ENCODE measurements at places on chromosomes 13 and 19.

DNA sequence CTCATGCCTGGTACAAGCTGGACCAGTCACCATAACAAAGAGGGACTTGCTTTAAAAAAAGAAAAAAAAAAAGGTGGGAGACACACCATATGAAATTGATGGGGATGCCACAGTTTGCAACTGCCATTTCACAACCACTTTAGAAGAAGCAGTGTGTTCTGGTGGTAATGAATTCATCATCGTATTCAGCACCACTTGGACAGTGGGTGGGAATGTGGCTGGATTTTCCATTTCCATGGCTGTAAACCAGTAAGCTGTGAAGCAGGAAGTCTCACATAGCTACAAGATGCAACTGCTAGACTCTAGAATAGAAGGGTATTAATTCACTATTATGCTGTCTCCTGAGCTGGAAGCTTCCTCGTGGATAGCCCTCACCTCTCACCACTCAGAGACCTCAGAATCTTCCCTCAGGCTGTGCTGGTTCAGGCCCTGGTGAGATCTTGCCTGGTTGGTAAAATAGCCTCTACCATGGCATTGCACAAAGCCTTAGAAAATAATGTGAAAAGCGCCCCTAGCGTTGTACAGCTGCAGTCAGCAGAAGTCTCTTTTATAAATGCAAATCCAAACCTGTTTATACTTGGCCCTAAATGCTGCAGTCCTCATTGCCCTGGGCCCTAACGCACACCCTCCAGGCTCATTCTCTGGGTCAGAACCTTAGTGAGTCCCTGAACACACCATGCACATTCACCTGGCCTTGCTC is 150.7 kb downstream of the KCTD15 start:
- DNase-seq = no peak

DNA sequence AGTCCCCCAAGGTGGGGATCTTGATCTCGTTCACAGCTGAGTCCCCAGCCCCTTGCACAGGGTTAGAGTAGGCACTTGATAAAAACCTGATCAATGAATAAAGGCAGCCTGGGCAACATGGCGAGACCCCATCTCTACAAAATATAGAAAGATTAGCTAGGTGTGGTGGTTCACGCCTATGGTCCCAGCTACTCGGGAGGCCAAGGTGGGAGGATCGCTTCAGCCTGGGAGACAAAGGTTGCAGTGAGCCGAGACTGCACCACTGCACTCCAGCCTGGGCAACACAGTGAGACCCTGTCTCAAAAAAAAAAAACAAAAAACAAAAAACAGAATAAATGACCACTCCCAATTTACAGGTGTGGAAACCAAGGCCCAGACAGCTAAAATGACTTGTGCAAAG is 4.8 kb downstream of the YIF1B start:
- DNase-seq = no peak

GRCh38 chr19:15583346-15583745 is 31.7 kb upstream of the CYP4F8 start:
- no peak for DNase-seq

GRCh38 chr13:107516517-107516916 is 698.8 kb downstream of the LIG4 start:
- DNase-seq = no peak

DNA sequence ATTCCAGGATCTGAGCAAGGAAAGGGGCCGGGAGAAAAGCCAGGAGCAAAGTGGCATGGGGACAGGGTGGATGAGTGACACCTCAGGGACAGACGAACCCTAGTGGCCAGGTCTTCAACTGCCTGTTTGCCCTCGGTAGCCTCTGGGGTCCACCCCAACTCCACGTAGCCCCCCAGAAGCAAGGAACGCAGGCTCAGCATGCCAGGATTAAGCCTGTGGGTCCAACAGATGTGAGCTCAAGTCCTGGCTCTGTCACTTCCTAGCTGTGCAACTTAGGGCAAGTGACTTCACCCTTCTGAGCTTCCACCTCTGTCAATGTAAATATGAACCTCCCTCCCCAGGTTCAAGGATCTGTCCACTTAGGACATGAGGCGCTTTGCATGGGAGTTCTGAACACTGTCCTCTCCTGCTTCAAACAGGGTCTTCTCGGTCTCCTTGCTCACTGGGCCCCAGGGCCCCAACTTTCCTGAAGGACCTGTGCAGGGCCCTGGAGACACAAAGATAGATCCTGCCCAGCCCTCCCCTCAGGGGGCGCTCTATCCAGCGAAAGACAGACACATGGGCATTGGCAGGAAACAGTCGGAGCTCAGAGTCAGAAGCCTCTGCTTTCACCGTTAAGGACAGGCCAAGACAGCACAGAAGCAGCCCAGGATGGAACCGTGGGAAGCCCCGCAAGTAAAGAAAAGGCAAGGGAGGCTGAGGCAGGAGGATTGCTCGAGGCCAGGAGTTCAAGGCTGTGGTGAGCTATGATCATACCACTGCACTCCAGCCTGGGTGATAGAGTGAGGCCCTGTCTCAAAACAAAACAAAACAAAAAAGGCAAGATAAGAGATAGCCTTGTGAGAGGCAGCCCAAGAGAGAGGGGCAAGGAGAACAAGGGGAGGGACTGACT is 13.2 kb downstream of the SYDE1 start:
- no peak for DNase-seq
